Stimulated activated CD4-positive, alpha-beta T cell treated with anti-CD3 and anti-CD28 coated beads, Interleukin-1b, Interleukin-23, amount 100 ng/mL, for 1 hour (primary cell): ENCODE measurements at places on chromosomes 5 and 9.

- DNase-seq: no peak
These were observed 626.9 kb upstream of the PTGER4 start for GRCh38 chr5:40052808-40053207.

DNA sequence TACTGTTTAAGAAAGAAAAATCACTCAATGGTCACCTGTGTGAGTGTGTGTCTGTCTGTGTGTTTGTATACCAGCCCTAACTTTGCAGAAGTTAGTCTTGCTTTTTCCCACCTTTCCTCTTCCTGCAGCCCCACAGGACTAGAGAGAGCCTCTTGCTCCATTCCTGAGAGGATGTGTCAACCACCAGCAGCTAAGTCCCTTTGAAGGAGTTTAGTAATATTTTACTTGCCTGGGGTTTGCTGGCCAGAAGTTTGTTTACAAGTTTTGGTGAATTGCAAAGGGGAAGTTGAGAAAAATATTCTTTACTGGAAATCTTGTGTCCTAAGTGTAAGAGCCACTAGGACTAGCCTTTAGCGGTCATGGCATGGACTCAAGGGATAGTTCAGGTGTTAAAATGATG lies 316.2 kb downstream of the BRINP1 start:
- DNase-seq: no peak

- no peak for DNase-seq
These were observed at the start of gene CERCAM for GRCh38 chr9:128420651-128421481. Gene CERCAM (plus strand): TSS chr9:128420857. CDS start chr9:128420878, 21 bp downstream.

DNA sequence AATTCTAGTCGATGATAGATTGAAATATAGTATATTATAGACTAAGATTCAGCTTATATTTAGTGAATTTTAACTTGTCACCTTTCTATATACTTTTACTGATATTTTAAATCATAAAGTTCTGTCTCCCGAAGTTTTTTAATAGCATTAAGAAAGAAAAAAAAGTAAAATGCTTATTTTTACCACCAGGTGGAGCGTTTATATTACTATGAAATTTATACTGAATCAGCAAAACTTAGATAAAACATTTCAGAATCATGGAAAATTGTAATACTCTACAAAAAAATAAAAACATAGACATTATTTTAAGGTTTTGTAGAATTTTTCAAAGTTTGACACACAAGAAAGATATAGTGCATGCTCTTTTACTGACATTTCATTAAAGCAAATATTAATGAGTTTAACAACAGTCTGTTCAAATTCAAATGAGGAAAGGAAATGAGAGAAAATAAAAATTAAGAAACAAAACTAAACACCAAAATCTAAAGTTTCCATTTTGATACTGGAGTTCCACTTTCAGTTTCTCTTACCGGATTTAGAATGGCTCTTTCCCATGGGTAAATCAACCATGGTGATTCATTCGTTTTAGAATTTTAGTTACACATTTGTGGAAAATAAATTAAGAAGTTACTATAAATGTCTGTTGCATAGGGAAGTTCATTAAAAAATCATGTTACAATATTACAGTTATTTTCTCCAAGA lies 1035.3 kb downstream of the CDH12 start:
- DNase-seq: no peak

- no peak for DNase-seq
These were observed 21.9 kb upstream of the CFAP95 start for GRCh38 chr9:69798744-69799143.

GRCh38 chr9:98095401-98095800 lies 23.6 kb downstream of the TRIM14 start:
- no peak for DNase-seq

DNA sequence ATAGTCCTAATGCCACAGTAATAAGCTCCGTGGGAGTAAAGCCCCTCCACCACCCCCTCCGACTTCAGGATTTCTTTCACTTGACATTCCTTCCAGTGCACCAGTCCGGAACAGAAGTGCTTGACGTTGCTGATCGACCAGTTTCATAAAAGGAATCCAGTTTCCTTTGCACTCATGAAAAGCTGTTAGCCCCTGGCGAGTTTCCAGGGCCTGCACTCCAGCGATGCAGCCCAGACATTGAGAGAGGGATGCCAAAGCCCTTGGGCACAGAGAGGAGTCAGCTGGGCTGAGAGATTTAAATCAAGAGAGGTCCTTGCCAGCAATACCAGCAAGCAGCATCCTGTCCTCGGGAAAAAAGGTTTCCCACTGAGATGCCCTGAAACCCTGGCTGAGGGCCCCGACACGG lies 170.1 kb downstream of the GABBR2 start:
- no peak for DNase-seq

DNA sequence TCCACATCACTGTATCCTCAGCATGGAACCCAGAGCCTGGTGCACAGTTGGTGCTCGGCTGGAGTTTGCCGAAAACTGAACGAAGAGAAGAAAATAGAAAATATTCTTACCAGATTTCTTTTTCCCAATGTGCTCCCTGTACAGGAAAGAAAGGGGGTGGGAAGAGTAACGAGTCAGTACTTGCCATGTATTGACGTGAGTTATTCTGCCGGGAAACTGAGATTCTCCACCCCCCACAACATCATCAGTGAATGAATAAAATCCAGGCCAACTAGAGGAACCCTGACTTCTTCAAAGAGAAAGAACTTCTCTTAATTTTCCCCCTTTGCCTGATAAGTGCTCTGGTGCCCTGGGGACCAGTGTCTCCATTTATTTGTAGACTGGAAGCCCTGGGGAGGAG lies 80.6 kb downstream of the SH3PXD2B start:
- DNase-seq: no peak

GRCh38 chr9:101778332-101778731 lies 39.9 kb upstream of the GRIN3A start:
- DNase-seq: no peak

- no peak for DNase-seq
These were observed 960 bp upstream of the IFNB1 start for GRCh38 chr9:21078702-21079101.

DNA sequence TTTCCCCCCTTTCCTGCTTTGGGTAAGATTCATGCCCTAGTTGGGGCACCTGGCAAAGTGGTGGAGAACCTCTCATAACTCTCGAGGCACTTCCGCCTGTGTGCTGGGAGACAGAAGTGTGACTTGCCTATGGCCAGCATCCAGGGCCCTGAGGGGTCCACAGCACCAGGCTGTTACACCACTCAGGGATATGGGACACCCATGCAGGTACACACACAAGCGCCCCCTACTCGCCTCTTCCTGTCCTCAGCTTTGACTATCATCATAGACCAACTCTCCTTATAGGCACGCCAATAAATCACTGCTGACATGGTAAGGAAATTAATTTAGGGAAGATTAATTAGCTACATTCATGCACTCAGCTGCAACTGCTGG lies 45.4 kb downstream of the SHB start:
- no peak for DNase-seq

DNA sequence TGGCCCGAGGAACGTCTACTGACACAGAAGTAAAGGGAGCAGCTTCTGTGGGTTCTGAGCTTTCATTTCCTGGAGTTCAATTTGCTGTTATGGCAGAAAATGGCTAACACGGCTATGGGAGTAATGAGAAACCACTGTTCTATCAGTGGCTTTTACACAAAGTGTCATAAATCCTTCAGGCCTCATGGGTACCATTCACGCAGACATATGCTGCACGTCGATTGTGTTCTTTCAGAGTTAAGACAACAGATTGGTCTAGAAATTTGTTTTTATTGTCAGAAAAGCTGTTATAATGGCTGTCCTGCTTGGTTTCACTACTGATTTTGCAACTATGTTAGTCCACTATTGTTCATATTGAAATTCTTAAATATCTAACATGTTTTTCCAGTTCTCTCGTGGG lies 135.4 kb downstream of the ALDH1A1 start:
- DNase-seq: no peak

- no peak for DNase-seq
These were observed 39.0 kb upstream of the OSMR start for GRCh38 chr5:38806775-38807258.
